Activated CD8-positive, alpha-beta memory T cell treated with anti-CD3 and anti-CD28 coated beads, Interleukin-2, amount 50 U/mL, for 4 hours (primary cell): ENCODE measurements at places on chromosomes 5 and 9.

GRCh38 chr9:113619491-113620376 lies 156.2 kb downstream of the RGS3 start:
- DNase-seq = no peak

DNA sequence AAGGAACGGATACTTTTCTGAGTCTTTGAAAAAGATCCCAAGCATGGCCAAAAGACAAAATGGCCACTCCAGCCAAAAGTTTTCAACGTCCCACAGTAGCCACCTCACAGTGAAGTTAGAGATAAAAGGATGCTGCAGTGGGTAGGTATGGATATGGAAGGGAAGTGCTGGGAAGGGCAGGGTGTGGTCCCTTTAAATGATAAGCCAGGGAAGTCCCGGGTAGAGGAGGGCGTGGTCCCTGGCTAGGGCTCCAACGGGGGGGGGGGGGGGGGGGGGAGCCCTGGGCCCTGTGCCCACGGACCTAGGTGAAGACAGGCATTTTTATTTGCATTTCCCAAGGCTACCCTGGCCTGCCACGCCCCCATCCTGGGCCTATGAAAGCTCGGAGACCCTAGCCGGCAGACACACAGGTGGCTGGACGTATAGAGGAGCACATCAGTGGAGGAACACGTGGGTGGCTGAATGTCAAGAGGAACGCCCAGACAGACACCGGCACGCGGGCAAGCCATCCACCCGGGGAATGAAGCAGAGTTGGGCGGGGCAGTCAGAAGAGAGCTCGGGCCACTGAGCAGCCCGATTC lies 306.7 kb downstream of the NFIB start:
- DNase-seq = no peak

DNA sequence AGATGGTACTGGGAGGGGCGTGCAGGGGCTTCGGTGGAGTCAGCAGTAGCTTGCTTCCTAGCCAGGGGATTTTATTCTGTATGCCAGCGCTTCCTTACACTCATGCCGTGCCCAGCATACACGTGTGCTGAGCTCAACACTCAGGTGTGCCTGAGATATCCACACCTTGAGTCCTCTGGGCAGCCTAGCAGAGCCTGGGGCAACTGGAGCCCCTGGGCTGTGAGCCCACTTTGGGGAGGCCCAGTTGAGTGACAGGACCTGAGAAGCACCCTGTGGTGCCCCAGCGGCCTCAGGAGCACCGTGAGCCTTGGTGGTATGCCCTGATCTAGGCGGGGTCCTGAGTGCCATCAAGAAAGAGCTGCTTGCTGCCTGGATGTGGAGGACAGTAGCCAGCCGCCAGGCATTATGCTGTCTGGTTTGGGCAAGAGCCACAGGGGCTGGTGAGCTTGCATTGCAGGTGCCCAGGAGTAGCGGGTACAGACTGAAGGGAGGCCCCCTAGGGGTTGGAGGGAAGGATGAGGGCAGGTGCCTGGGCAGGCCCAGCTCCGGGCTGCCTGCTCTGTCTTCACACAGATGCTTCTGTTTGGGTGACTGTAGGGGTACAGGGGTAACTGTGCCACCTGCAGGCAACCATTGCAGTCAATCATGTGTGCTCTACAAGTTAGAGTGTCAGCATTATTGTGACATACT lies 42.9 kb downstream of the BNIP1 start:
- DNase-seq = no peak

GRCh38 chr5:1470762-1471211 lies 25.5 kb upstream of the SLC6A3 start:
- DNase-seq = no peak

GRCh38 chr5:96426831-96427230 lies 6.2 kb downstream of the PCSK1 start:
- no peak for DNase-seq

DNA sequence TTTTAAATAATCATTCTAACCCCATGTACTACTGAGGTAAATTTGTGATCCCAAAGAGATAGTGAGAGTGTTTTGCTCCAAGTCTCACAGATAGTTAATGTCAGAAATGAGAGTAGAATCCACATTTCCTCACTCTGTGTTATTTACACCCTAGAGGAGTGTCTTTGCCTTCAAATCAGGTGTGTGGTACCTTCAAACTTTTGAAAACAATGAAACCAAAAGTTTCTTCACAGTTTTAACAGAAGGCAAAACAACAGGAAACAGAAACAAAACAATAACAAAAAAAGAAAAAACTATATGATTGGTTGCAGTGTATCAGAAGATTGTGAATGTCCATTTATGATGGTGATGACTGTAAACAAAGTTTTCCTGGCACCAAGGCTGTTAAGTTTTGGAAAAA lies 85.9 kb downstream of the ERBIN start:
- no peak for DNase-seq

DNA sequence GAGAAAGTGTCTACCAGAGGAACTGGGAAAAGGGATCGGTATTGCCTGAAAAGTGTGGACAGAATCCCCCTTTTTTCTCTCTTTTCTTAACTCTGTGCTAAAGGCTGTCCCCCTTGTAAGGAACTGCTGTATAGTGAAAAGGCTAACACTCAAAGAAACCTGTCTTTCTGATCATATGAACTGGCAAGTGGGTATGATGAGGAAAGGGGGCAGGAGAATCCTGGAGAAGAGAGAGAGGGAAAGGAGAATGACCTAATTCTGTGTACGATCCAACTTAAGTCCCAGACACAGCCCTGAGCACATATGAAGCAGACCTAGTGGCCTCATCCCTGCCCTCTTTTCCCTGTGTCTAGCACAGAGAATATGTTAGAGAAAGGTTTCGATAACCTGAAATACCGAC lies 967 bp downstream of the ANKRD31 start:
- DNase-seq = no peak

GRCh38 chr9:96136992-96137670 lies 164.8 kb downstream of the HSD17B3 start:
- no peak for DNase-seq

DNA sequence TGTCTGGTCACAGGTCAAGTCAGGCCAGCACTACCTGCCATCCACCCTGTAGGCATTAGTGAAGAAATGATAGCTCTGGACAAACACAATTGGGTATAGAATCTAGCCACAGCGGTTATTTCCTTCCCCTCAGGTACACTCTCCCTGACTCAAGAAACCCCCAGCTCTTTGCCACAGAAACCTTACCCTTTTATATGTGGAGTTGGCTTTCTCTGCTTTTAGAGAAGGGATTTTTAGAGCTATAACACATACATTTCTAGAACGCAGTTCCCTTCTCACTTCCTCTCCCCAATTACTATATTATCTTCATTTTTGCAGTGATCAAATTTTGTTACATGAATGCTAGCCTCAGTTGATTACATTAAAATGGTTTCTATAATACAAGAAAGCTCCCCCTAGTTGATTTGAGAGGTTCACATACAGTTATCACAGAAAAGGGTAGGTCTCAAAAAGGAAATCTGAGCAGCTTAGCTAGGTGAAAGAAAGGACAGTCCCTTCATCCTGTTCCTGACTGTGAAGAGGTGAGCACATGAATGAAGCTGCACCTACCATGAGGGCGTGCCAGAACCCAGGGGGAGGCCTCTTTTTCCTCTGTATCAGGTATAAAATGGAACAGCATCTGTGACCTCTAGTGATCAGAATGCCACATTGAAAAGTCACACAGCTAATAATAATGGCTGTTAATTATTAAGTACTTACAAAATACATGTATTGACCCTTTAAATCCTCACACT lies 425.6 kb downstream of the KIAA0825 start:
- DNase-seq = no peak

DNA sequence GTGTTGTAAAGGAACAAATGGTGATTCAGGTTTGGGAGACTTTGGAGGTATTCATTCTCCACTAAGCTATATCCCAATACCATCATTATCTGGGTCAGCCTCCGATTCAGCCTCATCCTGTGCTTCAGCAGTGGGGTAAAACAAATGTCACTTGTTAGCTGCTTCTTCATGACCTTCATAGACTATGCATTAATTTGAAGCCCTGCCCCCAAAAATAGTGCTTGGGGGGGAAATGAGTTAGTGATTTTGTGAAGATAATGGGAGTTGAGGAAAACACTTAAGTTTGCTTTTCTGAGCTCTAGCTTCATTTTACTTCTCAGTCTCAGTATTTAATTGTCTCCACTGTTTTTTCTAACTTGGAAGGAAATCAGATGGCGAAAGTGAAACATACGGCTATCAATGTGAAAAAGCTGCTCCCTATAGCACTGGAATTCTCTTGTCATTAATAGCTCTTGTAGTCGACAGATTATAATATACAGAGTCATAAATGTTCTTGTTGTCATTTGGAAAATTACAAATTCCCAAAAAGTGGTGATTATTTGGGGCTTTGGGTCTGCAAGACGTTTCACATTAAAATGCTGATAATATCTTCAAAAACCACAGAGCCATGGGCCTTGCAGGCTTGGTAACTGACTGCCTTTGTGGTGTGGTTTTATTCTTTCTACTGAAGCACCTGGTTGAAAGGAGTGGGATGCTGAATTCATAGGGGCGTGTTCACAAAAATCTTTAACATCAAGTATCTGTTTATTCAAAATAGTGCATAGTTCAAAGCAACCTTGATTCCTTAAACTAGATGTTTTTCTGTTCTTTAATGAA lies 40.0 kb downstream of the PIK3R1 start:
- DNase-seq = no peak

DNA sequence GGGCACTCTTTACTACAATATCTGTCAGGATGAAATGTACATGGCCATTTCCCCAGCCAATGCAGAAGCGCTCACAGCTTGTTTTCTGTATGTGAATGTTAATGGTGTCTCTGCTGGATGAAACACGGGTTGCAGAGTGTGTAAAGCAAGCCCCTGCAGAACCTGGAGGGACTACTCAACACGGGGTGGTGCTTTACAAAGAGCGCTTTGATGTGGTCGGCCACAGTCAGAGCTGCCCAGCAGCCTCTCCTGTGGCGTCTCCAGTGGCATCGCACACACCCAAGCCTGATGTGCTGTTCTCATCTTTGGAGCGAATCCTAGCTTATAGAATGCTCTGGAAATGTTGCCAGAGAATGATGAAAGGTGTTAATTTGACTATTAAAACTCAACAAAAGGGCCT lies 162.7 kb upstream of the NFIL3 start:
- DNase-seq = no peak

DNA sequence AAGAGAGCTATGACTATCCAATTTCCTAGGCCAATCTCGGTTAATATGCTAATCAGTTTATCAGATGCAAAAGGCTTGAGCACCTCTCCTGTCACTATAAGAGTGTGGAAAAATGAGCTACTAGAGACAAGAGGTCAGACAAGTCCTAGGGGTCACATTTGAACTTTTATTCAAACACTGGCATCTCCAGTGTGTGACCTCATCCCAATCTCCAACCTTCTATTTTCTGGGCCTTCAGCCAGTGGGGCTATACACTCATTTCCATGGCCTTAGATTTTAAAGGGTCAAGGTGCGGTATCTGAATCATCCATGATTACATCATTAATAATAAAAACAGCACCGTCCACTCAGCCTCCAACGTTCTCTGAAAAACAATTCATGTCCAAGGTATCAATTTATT lies 139.6 kb upstream of the LRRTM2 start:
- no peak for DNase-seq

DNA sequence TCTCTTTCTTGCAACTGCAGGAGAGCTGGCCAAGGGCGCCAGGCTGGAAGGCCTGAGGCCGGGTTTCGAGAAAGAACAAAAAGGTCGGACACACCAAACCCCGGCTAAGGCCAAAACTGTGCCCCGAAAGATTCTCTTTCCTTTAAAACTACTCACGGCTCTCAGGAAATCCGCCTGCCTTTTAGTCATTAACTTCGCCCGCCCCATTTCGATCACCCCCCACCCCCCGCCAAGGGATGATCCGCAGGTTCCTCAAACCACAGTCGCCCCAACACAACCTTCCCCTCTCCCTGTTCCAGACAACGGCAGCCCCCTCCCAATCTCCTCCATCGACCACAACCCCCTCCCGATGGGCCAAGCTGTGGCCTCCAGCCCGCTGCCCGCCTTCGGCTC lies 536 bp downstream of the FEM1C start:
- DNase-seq = peak; percentile 49

- no peak for DNase-seq
Measured at GRCh38 chr5:172733131-172733973, 37.6 kb downstream of the DUSP1 start.

GRCh38 chr5:157545610-157546310 lies 29.8 kb downstream of the ADAM19 start:
- DNase-seq = no peak

GRCh38 chr5:4540375-4541173 lies 599.6 kb upstream of the ADAMTS16 start:
- DNase-seq = no peak

- no peak for DNase-seq
Measured at GRCh38 chr5:54040804-54041203, 269.6 kb downstream of the ARL15 start.

DNA sequence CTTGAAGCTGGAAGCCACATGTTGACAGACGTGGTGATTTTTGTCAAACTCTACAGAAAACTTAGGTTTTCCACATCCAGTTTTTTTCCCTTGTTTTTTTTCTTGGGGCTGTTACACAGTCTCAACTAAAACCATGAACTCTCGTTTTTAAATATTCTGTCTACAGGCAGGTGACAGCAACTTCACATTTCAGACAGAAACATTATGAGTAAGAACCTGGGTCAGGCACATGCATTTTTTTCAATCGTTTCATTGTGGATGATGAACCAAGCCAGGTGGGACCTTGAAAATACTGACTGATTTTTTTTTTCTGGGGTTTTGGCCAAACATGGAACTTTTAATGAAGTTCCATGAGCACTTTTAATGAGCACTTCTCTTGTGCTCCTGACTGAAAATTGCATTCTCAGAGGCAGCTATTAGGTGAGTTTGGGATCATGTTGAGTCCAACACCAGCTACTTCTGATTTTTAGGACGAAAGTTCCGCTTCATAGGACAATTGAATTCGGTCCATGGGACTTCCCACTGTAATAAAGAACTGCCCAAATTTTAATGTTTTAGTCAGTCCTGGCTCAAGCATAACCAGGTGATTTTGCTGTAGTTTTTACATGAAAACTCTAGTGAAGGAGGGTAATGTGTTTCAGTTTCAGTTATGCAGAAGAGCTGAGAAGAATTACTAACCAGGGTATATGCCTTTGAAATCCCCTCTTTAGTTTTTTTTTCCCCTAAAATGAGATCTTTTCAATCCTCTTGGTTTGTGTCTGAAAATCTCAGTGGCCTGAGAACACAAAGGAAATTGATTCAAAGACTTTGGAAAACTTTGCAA lies 93.2 kb upstream of the ADAMTS16 start:
- no peak for DNase-seq

GRCh38 chr5:83323557-83324180 lies 147.9 kb upstream of the VCAN start:
- DNase-seq = no peak

DNA sequence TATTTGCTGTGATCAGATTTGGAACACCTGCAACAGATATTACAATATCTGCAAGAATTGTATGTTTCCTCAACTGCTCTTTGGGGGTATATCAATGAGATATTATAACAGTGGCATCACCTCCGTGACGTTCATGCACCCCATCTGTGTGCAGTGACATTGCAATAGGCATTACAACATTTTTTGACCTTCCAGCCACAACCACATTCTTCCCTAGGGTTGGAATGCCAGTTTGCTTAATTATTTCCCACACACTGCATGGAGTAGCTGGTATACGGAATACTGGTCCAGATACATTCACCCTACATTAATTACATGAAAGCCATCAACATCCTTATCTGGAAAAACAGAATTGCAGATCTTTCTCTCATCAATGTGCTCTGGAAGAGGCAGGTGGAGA lies 42.3 kb downstream of the FBXO4 start:
- DNase-seq = no peak

- DNase-seq = no peak
Measured at GRCh38 chr9:99556998-99557397, 264.7 kb upstream of the NR4A3 start.

- DNase-seq = no peak
Measured at GRCh38 chr9:81404931-81405598, 284.3 kb downstream of the TLE1 start.

GRCh38 chr9:79674052-79674777 lies 102.5 kb downstream of the TLE4 start:
- DNase-seq = no peak
